ENCODE measurements at places on chromosomes 16 and 17. TPM values are rescaled to one million over a fixed set of nuclear protein-coding genes. Genes with fewer than 3 reads are reported as not detected.

DNA sequence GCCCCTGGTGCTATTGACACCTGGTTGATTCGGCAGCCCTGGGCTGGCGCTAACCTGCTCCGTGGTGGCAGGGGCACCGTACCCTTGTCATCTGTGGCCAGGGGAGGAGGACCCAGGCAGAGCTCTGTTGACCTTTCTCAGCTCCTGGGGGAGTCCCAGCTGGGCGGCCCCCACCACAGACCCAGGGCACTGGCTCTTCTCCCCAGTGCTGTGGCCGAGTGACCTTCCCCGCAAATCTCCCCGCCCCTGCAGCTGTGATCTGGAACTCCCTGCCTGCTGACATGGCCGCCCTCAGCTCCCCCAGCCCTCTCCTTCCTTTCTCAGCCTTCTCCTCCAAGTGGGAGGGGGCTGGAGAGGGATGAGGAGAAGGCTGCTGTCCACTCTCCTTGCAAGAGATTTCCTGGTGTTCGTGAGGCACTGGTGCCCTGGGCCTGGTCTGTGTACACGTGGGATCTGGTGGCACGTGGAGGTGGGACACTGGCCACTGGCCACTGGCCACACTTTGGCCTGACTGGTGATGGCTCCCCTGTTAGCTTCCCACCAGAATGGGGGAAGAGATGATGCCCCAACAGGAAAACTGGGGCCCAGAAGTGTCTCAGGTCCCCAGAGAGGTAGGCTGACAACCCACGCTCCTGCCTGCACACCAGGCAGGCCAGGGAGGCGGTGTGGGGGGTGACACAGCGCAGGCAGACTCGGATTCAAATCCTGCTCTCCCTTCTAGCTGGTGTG, 8.2 kb downstream of the FMNL1 start:
- H3K4me3 ChIP-seq = no peak overlapping the region
- H3K4me1 ChIP-seq = peaks cover 100% of the 10 kb centered on the region
- peak overlapping the region; percentile 93 for H3K27ac ChIP-seq
- H3K36me3 ChIP-seq = peaks cover 27% of the 10 kb centered on the region

DNA sequence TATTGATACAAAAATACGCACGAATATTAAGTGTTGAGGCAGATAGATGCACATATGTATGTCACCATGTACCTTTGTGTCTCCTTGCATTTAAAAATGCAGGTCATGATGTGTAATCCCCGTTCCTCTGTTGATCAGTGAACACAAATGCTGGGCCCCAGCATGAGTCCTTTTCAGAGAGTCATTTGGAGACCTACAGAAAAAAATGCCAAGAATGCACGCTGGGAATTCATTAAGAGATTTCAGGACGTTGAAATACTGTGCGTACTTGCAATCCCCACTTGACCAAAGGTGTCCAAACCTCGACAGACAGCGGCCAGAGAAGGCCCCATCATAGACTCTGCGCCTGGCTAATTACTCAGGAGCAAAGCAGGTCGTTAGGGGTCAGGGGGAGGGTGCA, 496.0 kb downstream of the MAF start:
- no peaks in the 10 kb centered on the region for H3K27me3 ChIP-seq
- no peaks in the 10 kb centered on the region for H3K4me1 ChIP-seq
- H3K36me3 ChIP-seq = no peaks in the 10 kb centered on the region
- no peak overlapping the region for H3K27ac ChIP-seq
- H3K4me3 ChIP-seq = no peak overlapping the region
- DNase-seq = no peak

DNA sequence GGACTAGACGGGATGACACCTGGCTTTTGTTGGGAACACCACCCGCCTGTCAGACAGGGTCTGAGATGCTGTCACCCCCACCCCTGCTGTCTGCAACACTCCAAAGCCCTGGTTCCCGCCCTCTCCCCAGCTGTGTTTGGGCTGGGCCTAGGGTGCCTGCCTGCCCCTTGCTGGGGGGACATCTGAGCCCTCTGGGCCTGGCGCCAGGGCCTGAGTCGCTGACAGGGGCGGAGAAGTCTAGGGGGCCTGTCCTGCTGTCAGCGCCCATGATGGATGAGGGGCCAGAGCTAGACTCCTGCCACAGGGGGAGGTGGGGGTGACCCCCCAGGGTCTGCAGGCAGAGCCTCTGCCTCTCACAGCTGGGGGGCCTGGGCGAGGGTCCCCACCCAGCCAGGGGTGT, 7.6 kb upstream of the PKMYT1 start:
- no peak overlapping the region for H3K4me3 ChIP-seq
- H3K4me1 ChIP-seq = peaks cover 10% of the 10 kb centered on the region
- no peaks in the 10 kb centered on the region for H3K36me3 ChIP-seq
- H3K27ac ChIP-seq = no peak overlapping the region

GRCh38 chr16:54993106-54993895, 62.6 kb downstream of the IRX5 start:
- no peak overlapping the region for H3K4me3 ChIP-seq
- no peak for DNase-seq
- H3K27ac ChIP-seq = no peak overlapping the region
- H3K4me1 ChIP-seq = no peaks in the 10 kb centered on the region
- H3K36me3 ChIP-seq = no peaks in the 10 kb centered on the region

DNA sequence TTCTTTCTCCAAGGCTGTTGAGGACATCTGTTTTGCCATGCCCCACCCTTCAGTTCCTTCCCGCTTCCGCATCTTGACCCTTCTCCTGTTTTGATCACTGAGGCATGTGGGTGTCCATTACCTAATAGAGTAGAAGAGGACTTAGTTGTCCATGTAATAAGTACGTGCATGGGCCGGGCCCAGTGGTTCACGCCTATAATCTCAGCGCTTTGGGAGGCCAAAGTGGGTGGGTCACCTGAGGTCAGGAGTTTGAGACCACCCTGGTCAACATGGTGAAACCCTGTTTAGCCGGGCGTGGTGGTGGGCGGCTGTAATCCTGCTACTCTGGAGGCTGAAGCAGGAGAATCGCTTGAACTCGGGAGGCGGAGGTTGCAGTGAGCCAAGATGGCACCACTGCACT, 637.8 kb upstream of the EEF2KMT start:
- no peaks in the 10 kb centered on the region for H3K27me3 ChIP-seq
- H3K4me3 ChIP-seq = no peak overlapping the region
- H3K4me1 ChIP-seq = no peaks in the 10 kb centered on the region
- H3K27ac ChIP-seq = no peak overlapping the region
- no peaks in the 10 kb centered on the region for H3K36me3 ChIP-seq

GRCh38 chr16:65916995-65917394, 449.5 kb upstream of the CDH5 start:
- no peak overlapping the region for H3K4me3 ChIP-seq
- H3K4me1 ChIP-seq = no peaks in the 10 kb centered on the region
- no peaks in the 10 kb centered on the region for H3K36me3 ChIP-seq
- H3K27ac ChIP-seq = no peak overlapping the region
- peaks cover 8% of the 10 kb centered on the region for H3K27me3 ChIP-seq

DNA sequence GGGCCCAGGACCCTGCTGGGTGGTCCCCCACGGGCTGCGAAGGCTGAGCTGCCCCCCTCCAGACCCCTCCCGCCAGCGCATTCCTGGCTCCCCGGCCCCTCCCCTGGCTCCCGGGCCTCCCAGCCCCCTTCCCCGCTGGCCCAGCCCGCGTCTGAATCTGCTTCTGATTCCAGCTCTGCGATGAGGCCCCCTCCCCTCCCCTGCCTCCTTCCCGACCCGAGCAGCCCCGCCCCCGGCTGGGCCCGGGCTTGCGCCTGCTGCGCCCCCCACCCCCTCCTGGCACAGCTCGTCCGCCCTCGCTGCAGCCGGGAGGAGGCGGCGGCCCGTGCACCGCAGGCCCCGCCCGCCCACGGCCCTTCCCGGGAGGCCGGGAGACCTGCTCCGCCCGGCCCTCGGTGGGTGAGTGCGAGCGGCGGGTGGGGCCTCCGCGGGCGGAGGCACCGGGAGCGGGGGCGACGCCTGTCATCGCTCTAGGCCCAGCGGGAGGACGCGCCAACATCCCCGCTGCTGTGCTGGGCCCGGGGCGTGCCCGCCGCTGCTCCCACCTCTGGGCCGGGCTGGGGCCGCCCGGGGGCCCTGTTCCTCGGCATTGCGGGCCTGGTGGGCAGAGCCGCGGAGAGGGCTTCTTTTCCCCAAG, at the start of gene NTN3:
TSS of gene NTN3 (plus strand) at position 282 of the 637 bp plus-strand sequence. CDS start 405 bp downstream, outside the sequence.
- H3K4me1 ChIP-seq = peaks cover 20% of the 10 kb centered on the region
- H3K36me3 ChIP-seq = no peaks in the 10 kb centered on the region

Gene PLLP
- total RNA-seq = 15.3 TPM

- H3K36me3 ChIP-seq = no peaks in the 10 kb centered on the region
- peaks cover 6% of the 10 kb centered on the region for H3K4me1 ChIP-seq
- no peak overlapping the region for H3K27ac ChIP-seq
These were observed 11.9 kb upstream of the SP6 start for GRCh38 chr17:47862621-47863440.

DNA sequence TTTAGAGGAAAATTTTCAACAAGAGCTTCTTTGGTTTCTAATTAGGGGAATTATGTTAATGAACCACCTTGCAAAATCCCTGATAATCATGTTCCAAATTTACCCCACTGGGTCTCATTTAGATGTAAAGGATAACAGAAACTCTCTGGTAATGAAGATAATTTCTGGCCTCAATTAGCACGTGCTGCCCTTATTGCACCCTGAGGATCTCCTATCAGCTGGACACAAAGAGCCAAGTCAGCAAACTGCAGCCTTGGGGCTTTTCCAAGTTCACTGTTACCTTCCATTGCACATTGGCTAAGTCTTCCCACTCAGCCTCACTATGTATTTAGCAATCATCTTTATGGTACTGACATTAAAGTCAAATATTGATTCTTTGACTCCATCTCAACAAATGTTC, 78.1 kb downstream of the GP2 start:
- DNase-seq = no peak
- H3K27me3 ChIP-seq = no peaks in the 10 kb centered on the region
- no peak overlapping the region for H3K27ac ChIP-seq
- no peaks in the 10 kb centered on the region for H3K4me1 ChIP-seq
- no peak overlapping the region for H3K4me3 ChIP-seq

DNA sequence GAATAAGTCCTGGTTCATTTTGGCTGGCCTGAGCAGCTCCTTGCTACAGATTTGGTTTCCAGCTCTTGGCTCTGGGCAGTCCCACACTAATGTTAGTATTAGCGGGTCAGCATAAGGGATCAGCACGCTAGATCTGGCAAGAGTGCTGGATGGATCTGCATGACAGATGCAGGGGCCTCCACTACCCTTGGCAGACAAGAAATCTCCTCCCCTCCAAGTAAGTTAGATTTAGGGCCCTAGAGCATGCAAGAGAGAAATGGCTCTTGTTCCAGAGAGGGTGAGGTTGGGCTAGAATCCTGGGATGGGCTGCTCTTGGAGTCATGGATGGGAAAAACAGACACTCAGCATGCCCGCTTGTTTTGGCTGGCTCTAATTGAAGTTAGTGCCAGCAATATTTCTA, 414.3 kb downstream of the RBFOX1 start:
- no peak overlapping the region for H3K27ac ChIP-seq
- H3K4me3 ChIP-seq = no peak overlapping the region
- no peaks in the 10 kb centered on the region for H3K4me1 ChIP-seq
- H3K27me3 ChIP-seq = no peaks in the 10 kb centered on the region
- no peak for DNase-seq
- H3K36me3 ChIP-seq = no peaks in the 10 kb centered on the region

DNA sequence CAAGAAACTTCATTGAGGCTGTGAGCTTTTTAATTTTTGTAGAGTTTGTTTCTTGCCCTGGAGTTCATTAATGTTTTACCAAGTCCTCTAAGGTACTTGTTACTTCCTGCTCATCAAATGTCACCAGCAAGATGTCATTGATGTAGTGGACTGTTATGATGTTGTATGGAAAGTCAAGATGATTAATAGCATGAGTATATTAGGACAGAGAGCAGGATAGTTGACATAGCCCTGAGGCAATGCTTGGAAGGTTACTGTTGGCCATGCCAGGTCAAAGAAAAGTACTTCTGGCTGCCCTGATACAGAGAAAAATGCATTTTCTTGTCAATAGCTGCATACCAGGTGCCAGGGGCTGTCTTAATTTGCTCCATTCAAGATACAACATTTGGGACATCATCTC, 6.7 kb downstream of the KRTAP1-5 start:
- H3K4me3 ChIP-seq = no peak overlapping the region
- H3K4me1 ChIP-seq = no peaks in the 10 kb centered on the region
- H3K27ac ChIP-seq = no peak overlapping the region
- no peak for DNase-seq
- H3K27me3 ChIP-seq = no peaks in the 10 kb centered on the region

Gene DNAH17
- 0.29 TPM for total RNA-seq

Gene TBC1D3K
- total RNA-seq = not detected

Gene PPM1E
- total RNA-seq = 0.79 TPM

Data from spleen (tissue), 13 donors.